Sigmoid colon (tissue), 7 donors: ENCODE measurements at places on chromosomes 16 and 17. TPM values are rescaled to one million over a fixed set of nuclear protein-coding genes. Genes with fewer than 3 reads are reported as not detected.
A peak's percentile ranks its signal among the peaks of the same experiment; 100 is the strongest.

DNA sequence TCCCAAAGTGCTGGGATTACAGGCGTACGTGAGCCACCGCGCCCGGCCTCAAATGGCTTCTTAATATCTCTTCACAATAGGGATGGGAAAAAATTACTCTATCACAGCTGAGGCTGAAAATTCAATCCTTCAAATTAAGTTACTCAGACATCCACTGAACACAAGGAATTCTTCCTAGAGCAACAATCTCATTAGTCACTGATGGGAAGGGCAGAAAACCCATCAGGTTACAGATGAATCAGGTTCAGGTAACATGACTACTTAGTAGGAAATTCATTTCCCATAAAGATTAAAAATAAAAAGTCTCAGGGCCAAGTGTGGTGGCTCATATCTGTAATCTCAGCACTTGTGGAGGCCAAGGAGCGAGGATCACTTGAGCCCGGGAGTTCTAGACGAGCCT, 42.5 kb upstream of the ABR start:
- DNase-seq, result no peak

DNA sequence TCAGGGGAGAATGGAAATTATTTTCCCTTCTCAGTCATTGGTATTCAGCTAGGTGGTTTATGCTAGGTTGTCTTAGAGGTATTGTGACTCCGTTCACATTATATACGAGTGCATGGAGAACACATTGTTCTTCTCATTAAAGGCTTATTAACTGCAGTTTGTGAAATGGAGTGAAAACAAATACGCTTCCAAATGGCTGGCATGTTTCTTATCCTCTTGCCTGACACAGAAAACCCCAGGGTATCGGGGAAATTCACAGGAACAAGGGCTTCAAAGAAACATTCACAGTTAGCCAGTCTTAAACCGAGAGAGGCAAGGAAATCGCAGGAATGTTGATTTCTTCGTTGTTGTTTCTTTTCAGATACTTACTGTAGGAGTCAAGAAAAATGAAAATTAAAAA, 1047.9 kb upstream of the RBFOX1 start:
- no peak for DNase-seq

DNA sequence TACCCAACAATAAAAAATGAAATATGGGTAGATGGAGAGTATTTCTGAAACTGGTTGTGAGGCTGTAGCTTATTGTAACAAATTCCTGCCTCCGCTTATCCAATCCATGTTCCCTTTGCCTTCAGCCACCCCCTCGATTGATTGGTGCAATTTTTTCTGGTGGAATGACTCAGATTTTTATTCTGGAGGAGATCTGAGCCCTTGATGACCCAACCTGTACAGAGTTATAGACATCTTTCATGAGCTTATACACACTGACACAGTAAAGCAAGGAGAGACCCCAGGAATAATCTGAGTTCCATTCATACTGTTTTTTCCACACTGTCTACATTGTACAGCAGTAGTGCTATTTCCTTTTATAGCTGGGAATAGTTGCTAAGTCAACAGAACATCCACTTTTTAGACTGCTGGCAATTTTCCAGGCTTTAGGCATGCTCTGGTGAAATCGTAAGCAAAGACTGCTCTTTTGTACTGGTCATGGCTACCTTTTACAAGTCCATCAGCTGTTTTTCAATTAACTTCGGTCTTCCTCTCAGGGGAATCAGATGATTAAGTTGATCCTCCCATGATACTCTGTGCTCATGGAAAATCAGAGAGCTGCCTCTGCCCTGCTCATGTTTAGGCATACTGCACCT, 30.1 kb downstream of the CCL4 start:
- DNase-seq, result no peak

- DNase-seq, result no peak
Observed at GRCh38 chr16:57732037-57732436, 3.5 kb upstream of the KATNB1 start.

- DNase-seq, result no peak
Observed at GRCh38 chr17:79113699-79114457, 39.3 kb downstream of the ENGASE start.

DNA sequence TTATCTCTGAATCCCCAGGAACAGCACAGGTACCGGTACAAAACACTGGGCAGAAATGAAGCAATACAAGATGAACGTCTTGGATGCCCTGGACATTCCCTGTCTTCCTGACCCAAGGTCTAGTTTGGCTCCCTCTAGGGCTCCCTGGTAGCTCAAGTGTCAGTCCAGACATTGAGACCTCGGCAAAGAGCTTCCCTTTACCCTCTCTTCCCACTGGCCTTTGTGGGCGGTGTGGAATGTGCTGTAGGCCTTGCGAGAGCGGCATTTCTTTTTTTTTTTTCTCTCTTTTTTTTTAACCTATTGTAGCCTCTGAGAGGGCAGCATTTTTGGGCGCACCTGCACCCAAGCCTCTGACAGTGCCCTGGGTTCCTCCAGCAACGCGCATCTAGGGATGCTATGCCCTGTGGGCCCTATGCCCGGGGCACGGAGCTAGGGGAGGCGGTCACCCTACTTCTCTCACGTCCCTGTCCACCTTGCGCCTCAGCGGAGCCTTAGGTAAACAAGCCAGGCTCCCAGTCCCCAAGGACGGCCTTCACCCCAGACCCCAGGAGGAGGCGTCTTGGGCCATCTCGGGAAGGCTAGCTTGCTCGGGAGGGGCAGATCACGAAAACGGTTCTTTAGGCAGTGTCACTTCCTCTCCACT, 1.2 kb upstream of the NFATC3 start:
- DNase-seq, result peak; percentile 76

- peak; percentile 83 for DNase-seq
Observed at GRCh38 chr17:82228842-82229697, at the start of gene SLC16A3. Gene SLC16A3, plus strand, starts transcription at chr17:82229042. Its CDS starts 6,967 bp downstream, at chr17:82236009.

GRCh38 chr17:33387406-33387805, 94.3 kb upstream of the ASIC2 start:
- DNase-seq, result no peak

DNA sequence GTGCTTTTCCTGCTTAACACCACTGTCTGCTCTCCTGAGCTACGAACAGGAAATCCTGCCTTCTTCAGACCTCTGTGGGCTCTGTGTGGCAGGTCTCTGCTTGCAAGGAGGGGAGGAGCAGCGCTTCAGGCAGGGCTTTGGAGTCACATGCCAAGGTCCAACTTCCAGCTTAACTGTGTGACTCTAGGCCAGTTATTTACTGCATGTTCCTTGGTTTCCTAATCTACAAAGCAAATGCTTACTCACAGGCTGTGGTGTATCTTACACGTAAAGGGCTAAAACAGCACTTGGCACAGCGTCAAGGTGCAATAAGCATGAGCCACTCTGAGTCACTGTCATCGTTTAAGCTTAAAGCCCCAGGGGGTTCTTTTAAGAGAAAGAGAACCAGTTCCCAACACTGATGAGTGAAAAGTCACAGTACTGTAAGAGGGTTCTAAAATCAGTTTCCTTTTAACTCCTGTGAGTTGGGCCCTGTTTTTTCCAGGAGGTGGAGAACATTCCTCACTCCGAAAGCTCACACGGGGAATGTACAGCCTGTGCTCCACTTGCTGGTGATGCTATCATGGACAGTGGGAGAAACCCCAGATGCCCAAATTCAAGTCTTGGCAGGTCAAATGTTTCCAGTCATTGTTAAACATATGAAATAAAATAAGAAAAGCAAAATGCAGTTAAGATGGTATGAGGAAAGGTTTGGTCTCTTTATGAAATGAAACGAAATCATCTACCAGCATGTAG, 54.1 kb upstream of the BCAR1 start:
- peak; percentile 90 for DNase-seq

- no peak for DNase-seq
Observed at GRCh38 chr16:27258241-27258734, 10.3 kb downstream of the NSMCE1 start.

DNA sequence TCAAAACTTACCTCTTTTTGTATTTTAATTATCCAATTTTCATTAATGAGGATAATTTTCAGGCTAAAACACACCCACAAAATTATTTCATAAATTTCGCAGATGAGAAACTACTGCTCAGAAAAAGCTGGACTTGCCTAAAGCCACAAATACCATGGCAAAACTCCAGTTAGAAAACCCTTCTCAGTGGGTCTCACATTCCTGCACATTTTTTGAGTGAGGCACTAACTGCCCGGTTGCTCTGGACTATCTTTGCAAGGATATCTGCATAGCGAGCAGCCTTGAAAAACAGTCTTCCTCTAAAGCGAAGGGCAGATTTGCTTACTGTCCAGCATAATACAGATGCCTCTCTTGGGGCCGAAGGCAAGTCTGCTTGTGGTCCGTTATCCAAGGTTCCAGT, 9.8 kb downstream of the MPHOSPH6 start:
- no peak for DNase-seq

DNA sequence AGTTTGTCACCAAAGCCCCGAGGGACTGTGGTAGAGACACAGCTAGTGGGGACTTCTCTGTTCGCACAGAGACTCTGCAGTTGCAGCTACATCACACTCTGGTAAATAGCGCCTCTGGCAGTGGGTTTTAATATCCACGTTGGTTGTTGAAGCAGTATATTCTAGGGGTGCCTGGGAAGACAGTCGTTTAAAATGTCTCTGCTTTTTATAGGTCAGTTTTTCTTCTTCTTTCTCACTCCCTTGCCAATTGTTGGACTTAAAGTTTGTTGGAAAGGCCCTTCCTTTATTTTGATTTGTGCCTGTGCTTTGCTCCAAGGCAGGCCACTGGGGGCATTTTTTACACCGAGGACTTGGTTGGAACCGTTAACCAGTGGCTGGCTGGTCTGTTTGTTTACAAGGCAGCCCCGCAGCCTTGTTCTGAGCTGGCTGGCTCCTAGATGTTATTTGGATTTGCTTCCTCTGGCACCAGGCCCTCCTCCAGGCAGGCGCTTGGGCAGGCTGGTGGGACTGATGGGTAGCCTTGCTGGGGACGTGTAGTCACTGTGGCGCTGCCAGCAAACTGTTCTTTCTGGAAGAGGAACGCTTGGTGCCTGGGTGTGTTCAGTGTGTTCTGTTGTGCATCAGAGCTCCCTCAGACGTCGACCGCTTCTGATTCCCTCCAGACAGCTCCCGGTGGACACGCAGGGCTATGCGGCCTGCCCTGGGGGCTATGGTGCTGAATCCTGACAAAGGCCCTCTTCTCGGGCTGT, 218.2 kb upstream of the CHMP6 start:
- DNase-seq, result peak; percentile 98

DNA sequence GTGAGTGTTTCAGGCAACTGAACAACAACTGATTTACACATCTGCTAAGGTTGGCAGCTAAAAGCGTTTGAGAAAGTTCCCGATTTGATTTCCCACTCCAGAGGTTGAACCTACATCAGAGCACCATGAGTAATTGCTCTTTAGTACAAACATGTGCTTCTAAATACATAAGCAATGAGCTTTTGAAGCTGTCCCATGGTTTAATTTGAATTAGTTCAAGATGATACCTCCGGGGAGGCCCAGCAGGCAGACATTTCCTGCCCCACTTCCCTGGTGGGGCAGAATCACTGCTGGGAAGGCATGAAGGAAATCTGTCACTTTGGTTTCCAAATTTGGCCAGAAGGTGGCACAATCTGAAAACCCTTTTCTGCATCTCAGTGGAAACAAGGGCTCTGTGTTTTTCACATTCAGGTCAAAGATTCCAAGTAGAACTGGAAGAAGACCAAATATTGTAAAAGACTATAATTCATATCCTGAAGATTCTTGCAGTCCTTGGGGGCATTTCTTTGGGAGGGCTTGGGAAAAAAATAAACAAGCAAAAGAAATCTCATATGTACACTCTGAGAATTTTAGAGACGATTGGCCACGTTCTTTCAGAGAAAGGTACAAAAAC, 176.2 kb upstream of the FAM20A start:
- peak; percentile 77 for DNase-seq

GRCh38 chr17:67656494-67657203, 61.1 kb upstream of the NOL11 start:
- no peak for DNase-seq

CDRT4 gene
- total RNA-seq, result 3.8 TPM

KRTAP4-9 gene
- not detected for total RNA-seq

SEPTIN12 gene
- total RNA-seq, result not detected

DUSP14 gene
- 20.7 TPM for total RNA-seq

VMP1 gene
- 92.7 TPM for total RNA-seq

OR3A1 gene
- total RNA-seq, result not detected

RAP1GAP2 gene
- 7.5 TPM for total RNA-seq

ZNF629 gene
- total RNA-seq, result 11.6 TPM

IL34 gene
- 3.6 TPM for total RNA-seq

SKAP1 gene
- 0.36 TPM for total RNA-seq

CAVIN1 gene
- total RNA-seq, result 231 TPM

CTF1 gene
- total RNA-seq, result 2.3 TPM

UTS2R gene
- total RNA-seq, result not detected
